ENCODE measurements at places on chromosomes 11 and 22.

GRCh38 chr11:28826807-28827206 lies 718.6 kb downstream of the METTL15 start:
- DNase-seq: no peak

DNA sequence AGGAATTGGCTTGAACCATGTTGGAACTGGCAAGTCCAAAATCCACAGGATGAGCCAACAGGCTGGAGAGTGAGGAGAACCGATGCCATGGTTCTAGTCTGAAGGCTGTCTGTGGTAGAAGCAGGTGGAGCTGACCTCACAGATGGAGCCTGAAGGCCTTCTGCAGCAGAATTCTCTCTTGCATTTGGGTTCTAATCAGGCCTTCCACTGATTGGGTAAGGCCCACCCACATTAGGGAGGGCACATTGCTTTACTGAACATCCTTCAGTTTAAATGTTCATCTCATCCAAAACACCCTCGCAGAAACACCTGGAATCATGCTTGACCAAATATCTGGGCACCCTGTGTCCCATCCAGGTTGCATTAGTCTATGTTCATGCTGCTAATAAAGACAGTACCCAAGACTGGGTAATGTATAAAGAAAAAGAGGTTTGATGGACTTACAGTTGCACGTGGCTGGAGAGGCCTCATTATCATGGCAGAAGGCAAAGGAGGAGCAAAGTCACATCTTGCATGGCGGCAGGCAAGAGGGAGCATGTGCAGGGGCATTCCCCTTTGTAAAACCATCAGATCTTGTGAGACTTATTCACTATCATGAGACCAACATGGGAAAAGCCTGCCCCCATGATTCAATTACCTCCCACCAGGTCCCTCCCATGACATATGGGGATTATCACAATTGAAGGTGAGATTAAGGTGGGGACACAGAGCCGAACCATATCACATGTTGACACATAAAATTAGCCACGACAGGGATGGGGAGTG lies 15.9 kb downstream of the SMIM38 start:
- DNase-seq: no peak

DNA sequence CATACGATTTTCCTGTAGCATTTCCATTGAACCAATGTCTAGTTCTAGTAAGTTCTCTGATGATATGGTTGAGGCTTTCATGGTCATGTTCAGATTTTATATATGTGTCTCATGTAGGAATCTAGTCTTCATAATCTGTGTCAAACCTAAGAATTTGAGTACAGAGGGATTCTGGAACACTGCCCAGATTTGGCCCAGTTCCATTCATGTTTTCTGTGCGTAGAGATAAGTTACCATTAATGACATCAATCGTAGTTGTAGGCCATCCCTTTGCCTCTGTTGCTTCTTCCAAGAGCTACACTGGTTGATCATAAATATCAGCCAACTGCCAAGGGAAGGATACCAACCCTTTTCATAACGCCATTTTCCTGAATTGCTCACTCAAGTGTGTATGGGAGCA lies 23.3 kb downstream of the ST3GAL4 start:
- no peak for DNase-seq

- no peak for DNase-seq
Observed at GRCh38 chr22:23548501-23549197, 31.4 kb downstream of the IGLL1 start.

DNA sequence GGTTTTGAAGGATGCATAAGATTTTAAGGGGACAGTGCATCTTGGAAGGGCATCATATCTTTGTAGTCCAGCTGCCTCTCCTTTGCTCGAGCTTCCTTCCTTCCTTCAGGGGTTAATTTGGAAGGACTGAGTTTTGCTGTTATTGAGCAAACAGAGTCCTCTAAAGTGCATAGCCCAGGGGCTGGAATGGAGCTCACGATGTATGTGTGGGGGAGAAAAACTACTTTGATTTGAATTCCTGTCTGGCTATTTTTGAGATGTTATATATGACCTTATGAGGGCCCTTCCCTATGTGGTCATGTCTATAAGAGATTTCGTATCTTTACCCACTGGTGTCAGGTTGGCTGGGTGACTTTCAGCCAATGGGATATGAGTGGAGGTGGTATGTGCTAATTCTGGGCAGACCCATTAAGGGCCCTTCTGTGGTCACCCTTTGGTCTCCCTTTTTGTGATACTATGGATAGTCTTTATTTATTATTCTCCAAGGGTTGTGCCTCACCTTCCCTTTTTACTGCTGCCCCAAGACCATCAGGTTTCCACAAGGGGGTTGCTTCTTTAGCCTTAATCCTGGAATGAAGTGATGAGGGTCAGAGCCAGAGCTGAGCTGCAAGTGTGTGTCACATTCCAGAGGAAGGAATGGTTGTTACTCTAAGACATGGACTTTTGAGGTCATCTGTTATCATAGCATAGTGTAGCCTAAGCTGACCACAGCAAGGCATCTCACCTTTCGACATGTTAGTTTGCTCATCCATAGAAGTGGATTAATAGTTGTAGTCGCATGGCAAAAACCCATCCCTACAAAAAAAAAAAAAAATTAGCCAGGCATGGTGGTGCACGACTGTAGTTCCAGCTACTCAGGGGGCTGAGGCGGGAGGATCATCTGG lies 54.6 kb downstream of the LRRC74B start:
- no peak for DNase-seq

DNA sequence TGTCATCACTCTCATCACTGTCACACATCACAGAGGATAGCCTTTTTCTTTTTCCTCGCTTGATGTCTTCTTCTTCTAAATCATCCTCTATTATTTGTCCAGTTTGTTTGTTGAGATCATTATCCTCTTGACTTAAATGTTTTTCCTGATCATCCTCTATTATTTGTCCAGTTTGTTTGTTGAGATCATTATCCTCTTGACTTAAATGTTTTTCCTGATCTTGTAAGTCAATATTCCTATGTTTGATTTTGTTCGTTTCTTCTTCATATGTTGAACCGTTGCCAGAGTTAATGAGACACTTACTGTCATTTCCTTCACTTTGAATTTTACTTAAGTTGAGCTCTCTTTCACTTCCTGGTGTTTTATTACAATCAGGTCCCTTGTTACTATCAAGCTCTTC lies 5.6 kb downstream of the CCDC82 start:
- DNase-seq: no peak
